ENCODE measurements at places on chromosomes 3 and 15. TPM values are rescaled to one million over a fixed set of nuclear protein-coding genes. Genes with fewer than 3 reads are reported as not detected.
A peak's percentile ranks its signal among the peaks of the same experiment; 100 is the strongest.

GOLGA8T gene
- total RNA-seq: not detected

DNA sequence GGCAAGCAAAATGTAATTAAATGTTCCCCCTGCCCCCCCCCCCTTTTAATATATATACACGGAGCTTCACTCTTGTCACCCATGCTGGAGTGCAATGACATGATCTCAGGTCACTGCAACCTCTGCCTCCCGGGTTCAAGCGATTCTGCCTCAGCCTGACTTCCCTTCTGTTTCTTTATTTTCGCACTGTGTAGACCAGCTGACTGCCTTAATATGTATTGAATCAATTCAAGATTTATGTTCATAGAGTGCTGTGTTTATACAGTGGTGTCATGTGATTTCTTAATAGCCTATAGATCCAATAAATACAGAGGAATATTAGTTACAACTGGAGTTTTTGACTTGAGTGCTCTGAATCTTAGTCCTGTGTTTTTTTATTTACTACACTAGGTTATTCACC lies 39.0 kb downstream of the SLC25A36 start:
- DNase-seq: no peak

IL5RA gene
- not detected for total RNA-seq

SHF gene
- 2.2 TPM for total RNA-seq

DNA sequence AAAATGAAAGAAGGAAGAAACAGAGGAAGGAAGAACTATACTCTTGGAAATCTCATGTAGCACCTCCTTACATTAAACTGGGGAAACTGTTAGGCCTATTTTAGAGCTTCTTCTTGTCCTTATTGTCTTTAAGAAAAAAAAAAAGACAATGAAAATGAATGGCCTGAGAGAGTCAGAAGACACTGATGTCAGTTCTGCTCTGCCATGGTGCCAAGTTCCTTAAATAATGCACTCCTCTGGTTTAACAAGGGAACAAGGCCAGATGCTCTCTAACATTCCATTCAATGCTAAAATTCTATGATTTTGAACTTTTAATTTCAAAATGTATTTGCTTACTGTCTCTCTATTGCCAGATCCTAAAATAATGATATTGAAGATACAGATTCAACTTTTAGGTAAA lies 4.4 kb upstream of the MBNL1 start:
- DNase-seq: no peak

CDCP1 gene
- 0.42 TPM for total RNA-seq

GRCh38 chr3:77902675-77903074 lies 862.8 kb downstream of the ROBO2 start:
- DNase-seq: no peak

DNA sequence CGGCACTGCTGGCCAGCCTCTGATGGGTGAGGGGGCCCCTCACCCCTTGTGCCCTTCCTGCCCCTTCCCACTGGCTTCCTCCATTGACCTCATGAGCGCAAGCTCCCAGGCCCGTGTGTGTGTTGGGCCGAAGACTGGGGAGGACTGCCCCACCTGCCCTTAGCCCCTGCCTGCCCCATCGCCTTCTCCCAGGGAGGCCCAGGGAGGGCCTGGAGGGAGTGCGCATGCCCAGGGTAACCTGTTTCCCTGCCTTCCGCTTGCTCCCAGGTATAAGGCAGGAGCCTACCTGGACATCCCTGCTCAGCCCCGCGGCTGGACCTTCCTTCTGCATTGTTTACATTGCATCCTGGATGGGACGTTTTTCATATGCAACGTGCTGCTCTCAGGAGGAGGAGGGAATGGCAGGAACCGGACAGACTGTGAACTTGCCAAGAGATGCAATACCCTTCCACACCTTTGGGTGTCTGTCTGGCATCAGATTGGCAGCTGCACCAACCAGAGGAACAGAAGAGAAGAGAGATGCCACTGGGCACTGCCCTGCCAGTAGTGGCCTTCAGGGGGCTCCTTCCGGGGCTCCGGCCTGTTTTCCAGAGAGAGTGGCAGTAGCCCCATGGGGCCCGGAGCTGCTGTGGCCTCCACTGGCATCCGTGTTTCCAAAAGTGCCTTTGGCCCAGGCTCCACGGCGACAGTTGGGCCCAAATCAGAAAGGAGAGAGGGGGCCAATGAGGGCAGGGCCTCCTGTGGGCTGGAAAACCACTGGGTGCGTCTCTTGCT lies 8.8 kb downstream of the DLL4 start:
- no peak for DNase-seq

DNA sequence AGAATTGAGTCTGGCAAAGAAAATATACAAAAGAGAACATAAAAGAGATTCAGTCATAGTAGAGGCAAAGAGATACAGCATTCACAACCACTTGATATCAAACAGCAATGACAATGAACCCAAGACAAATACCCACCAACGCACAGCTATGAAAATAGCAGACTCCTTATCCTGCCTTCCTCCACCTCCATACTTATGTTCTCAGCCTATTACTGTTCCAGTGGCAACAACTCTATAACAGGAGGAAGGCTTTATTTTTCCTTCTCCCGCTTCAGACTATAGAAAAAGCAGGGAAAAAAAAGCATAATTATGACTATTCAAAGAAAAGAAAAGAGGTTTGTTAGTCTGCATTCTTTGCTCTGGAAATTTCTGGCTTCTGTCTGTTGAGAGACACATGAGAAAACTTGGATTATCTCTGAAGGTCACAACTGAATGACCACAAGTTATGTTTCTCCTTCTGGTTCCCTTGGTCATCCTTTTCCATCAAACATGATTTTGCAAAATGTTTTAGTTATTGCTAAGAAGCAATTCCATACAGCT lies 81.2 kb upstream of the PLXND1 start:
- DNase-seq: no peak

GRCh38 chr3:30605706-30606300 lies 598 bp upstream of the TGFBR2 start:
- DNase-seq: no peak

GRCh38 chr15:33994005-33994615 lies 25.8 kb downstream of the CHRM5 start:
- no peak for DNase-seq

FSD2 gene
- total RNA-seq: 3.9 TPM

DNA sequence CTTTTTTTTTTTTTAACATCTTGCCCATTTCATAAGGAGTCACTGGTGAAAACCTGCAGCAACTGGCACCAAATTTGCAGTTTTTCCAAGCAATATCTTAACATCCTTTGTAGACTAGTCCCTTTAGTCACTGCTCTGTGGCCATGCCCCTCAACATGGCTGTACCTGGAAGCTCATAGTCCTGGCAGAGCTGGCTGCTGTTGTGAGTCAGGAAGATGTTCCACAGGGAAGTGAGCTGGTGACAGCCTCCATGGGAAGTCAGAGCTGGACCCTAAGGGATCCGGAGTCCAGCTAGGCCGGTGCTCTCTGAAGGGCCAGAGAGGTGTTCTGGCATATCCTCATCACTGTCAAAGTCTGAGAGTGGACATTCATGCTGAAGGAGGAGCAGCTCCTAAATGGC lies 99.3 kb upstream of the ZBED2 start:
- DNase-seq: no peak

DNA sequence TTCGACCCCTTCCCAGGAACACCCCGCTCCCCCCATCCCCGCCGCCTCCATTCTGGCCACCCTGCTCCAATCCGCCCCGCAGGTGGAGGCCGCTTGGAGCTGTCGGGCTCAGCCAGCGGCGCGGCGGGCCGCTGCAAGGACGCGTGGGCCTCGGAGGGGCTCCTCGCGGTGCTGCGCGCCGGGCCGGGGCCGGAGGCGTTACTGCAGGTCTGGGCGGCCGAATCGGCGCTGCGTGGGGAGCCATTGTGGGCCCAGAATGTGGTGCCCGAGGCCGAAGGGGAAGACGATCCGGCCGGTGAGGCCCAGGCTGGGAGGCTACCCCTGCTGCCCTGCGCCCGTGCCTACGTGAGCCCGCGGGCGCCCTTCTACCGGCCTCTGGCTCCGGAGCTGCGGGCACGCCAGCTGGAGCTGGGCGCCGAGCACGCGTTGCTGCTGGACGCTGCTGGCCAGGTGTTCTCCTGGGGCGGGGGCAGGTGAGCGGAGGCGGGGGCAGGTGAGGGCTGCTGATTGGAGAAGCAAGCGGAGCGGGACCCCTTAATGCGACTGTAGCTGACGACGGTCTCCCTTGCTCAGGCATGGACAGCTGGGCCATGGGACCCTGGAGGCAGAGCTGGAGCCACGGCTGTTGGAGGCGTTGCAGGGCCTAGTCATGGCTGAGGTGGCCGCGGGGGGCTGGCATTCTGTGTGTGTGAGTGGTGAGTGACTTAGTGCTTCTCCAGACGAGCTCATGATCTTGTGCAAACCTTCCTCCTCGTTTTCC lies 2.5 kb downstream of the RCCD1 start:
- no peak for DNase-seq

- no peak for DNase-seq
Observed at GRCh38 chr3:127629467-127630403, 750 bp downstream of the PODXL2 start.

DNA sequence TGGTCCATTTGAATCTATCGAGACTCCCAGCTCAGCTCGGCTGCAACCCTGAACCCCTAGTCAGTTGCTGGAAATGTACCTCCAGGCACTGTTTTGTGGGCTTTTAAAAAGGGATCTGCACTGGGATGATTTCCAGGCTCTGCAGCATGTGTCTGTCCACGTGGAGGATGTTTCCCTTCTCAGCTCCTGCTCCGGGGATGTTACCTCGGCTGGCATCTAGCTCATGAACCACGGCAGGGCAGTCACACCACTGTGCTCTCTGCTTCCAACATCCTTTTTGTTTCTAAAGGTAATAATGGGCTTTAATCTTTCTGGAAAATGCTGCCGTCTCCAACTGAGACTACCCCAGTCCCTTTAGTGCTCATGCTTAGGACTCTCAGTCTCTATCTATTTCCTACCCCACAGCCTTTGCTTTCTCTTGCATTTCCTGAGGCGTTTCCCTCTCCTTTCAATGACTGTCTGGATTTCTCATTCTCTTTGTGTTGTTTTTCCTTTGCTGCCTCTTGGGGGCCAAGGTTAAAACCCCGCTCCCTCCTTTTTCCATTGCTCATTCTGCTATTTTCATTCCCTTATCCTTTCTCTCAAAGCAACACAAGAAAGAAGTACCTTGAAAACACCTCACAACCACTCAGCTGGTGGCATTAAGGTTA lies 42.9 kb upstream of the AKAP13 start:
- DNase-seq: no peak

GANC gene
- total RNA-seq: 26.3 TPM

XCR1 gene
- total RNA-seq: not detected

DNA sequence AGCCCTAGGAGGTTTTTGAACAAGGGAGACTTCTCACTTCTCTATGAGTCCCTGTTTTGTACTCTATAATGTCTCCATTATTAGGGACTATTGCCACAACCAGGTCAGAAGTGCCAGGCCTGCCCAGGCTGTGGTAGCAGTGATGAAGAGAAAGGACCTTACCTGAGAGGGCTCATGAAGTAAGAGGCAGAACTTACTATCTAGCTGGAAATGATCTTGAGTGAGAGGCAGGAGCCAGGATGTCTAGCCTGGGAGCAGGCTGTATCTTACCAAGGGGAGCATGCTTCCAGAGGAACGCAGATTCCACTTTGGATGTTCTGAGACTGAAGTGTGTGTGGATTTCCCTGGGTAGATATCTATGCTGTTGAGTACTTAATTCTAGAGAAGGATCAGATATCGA lies 93.3 kb downstream of the RPL39L start:
- DNase-seq: no peak

- no peak for DNase-seq
Observed at GRCh38 chr15:75181780-75182179, 19.9 kb upstream of the C15orf39 start.

GRCh38 chr15:67150023-67150860 lies 84.8 kb downstream of the SMAD3 start:
- no peak for DNase-seq

DNA sequence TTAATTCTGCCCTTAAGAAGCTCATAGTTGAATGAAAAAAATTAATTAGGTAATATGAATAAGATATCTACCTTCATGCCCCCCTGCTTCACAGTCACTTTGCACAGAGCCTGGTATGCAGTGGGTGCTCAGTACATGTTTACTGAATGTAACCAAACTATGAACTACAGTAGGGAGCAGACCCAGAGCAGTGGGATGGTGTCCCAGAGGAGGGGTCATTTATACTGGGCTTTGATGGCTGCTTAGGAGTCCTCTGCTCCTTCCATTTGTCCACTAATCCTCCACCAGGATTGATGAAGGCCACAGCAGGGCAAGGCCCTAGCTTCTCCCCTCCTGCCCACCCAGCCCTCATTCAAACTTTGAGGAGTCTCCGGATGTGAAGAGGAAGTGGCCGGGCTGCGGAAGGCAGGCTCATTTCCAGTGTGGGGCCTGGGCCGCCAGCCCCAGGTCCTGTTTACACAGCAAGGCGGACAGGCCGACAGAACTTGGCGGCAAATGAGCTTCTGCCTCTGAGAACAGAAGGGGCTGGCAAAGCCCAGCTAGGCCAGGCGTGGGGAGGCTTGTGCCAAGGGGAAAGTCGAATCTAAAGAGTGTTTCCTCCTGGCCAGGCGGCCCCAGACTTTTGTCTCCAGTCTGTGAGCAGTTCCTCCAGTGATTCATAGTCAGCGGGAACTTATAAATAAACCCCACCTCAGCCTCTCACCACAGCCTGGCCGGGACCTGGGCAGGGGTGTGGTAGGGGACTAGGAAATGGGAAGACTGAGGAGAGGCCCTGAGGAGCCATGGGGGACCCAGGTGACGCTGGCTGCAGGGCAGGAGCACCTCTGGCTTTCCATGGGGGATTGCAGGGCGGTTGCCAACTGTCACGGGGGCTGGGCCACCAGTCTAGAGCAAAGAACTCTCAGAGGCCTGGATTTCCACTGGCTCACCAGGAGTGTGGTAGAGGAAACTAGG lies 51.6 kb upstream of the LCTL start:
- peak; percentile 14 for DNase-seq

DNA sequence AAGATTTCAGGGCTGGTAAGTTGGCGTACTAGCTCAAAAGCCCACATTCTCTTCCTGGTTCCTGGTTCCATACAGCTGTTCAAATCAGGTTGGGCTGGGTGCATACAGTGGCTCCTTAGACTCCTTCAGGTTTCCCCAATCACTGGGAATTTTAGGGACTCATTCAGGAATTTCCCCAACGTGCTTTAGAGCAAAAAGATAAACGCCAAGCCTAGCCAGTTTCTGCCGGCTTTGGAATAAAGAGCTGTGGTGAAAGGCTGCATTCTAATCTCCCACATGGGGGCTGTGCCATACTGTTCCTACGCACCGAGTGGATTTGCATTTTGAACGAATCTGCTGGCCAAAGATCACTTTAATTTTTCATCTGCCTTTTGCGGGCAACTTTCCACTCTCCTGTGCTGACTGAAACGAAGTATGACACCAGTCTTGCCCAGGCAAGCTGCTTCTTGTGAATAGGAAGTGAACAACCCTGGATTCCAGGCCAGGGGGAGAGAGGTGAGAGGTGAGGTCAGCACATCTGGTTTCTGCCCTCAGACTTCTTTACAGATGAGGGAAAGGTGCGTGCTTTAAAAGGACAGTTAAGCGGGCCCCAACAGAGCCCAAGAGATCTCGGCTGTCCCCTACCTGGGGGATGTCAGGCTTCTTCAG lies 184.2 kb upstream of the PDZRN3 start:
- no peak for DNase-seq

GRCh38 chr15:79025802-79026201 lies 64.8 kb downstream of the RASGRF1 start:
- no peak for DNase-seq

DNA sequence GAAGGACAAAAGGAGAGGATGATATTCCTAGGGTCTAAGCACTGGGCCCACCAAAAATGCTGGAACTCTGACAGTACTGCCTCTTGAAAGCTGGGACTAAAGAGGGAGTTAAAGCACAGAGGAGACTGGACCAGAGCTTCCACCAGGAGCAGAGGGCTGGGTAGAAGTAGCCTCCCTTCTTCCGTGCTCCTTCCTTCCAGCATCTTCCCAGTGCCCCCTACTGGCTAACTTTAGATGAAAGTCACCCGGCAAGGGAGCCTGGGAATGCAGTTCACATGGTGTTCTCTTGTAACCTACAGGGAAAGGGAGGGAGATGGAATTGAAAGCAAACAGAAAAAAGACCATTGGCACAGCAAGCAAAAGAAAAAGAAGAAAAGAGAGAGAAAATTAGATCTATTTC lies 106.1 kb upstream of the COL8A1 start:
- no peak for DNase-seq

Measured in gastrocnemius medialis (tissue), 4 donors.